ENCODE measurements at places on chromosomes 6 and 20. TPM values are rescaled to one million over a fixed set of nuclear protein-coding genes. Genes with fewer than 3 reads are reported as not detected.

Gene ATG5
- 38.4 TPM for total RNA-seq

Gene UBD
- total RNA-seq: 1.3 TPM

Gene LY6G6D
- not detected for total RNA-seq

Gene TBX18
- total RNA-seq: not detected

Gene OOEP
- 0.76 TPM for total RNA-seq
